Esophagus squamous epithelium (tissue), 5 donors: ENCODE measurements at places on chromosomes 7 and 10.

DNA sequence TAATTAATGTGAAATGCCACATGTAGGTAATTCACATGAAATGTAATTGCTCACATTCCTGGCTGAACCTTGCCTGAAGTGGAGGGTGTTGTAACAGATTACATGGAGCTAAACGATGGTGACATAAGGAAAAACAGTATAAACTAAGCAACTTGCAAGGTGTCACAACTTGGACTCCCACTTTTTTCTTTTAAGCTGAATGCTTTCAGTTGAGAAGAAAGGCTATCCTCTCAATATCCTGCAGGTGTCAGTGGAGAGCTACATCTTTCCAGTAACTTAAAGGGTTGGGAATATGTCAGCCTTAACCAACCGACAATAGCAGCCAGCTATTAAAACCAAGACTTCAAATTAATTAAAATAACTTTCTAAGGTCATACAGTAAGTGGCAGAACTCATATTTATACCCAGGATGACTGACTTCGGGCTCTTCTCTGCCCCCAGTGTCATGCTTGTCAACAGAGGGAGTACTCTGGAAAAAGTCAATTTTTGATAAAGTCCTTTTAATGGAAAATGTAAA lies 33.7 kb downstream of the NRBF2 start:
- DNase-seq = no peak

DNA sequence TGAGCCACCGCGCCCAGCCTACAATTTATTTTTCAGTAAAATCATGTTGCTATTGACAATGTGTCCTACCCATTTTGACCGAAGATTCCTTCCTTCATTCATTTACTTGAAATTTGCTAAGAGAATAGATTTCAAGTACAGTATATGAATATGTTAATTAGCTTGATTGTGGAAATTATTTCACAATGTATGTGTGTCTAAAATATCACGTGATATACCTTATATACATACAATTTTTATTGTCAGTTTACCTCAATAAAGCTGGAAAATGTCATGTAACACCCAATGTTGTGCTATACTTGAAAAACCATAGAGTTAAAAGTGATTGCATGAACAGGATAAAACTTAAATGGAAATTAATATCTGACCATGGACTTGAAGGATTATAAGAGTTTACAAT lies 521.7 kb upstream of the ANKRD30A start:
- DNase-seq = no peak

DNA sequence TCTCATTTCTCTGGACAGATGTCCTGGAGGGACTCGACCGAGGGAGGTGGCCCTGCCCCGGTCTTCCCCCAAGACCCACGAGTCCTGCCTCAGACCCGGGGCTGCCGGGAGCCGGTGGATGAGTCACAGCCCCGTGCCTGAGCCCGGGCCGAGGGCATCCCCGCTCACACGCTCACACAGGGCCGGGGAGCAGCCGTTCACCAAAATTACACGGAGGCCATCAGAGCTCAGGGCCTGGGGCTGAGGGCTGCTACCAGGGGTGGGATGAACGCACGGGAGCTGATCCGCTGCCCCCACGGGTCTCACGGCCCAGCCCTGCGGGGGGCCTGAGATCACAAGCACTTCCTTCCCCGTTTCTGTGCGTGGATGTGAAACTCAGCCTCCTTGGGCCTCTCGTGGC lies 17.5 kb downstream of the FAM20C start:
- no peak for DNase-seq

- no peak for DNase-seq
These were observed 308.1 kb upstream of the PFKP start for GRCh38 chr10:2759233-2759632.

DNA sequence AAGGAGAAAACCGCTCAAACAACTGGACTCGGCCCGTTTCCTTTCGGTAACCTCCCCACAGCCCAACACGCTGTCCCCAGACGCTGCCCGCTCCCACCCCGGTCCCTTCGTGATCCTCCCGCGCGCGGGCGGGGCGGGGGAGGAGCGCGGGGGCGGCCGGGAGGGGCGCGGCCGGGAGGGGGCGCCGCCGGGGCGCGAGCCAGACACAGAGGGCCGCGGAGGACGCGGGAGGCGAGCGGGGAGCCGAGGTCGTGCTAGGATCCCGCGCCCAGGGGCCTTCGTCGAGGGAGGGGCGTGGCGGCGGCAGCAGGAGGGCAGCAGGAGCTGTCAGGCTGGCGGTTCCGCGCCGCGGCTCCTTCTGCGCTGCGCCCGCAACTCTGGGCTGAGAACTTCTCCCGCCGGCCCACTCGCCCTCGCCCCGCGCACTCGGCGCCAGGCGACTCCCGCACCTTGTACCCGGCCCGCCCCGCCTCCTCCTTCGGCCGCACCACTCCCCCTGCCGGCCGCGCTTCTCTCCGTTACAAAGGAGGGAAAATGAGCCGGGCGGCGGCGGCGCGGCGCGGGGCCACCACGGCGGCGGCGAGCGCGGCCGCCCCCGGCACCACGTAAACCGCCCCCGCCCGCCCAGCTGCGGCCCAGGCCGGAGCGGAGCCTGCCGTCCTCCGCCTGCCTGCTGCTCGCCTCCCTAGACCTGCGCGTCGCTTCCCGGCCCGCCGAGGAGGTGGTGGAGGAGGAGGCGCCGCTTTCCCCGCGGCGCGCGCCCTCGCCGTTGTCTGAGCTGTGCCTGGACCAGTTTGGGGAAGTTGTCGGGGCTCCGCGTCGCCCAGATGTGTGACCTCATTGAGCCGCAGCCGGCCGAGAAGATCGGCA lies at the start of gene CDK14:
Gene CDK14, plus strand, starts transcription at position 521 of the 870 bp plus-strand sequence. Its CDS starts 307 bp downstream, at position 828.
- DNase-seq = no peak

- DNase-seq = no peak
These were observed 97.8 kb downstream of the ABCC2 start for GRCh38 chr10:99880080-99880835.

DNA sequence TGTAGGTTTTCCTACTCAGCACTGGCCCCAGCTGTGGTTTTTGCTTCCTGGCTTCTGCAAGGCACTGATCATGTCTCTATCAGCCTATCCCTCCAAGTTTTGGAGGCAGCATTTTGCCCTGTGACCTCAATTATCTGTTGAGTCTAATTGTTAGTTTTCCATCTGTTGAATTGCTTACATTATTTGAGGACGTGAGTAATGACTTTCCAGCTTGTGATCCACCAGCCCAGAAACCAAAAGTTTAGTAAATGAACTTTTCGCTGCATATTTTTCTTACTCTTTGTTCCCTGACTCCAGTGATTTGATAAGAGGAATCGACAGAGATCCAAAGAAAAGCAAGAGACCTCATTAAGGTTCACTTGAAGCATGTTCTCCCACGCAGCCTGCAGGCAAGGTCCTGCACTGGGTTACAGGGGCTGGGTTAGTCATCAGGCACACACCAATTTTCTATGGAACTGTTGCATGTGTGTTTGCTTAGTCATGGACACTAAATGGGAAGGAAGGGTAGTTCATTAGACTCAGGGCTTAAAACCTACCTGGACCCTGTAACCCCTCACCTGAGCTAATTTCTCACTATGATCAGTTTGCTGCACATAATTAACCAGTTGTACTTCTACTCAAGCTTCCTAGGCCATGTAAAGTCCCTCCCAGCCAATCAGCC lies 57.2 kb downstream of the AKR1E2 start:
- DNase-seq = no peak

DNA sequence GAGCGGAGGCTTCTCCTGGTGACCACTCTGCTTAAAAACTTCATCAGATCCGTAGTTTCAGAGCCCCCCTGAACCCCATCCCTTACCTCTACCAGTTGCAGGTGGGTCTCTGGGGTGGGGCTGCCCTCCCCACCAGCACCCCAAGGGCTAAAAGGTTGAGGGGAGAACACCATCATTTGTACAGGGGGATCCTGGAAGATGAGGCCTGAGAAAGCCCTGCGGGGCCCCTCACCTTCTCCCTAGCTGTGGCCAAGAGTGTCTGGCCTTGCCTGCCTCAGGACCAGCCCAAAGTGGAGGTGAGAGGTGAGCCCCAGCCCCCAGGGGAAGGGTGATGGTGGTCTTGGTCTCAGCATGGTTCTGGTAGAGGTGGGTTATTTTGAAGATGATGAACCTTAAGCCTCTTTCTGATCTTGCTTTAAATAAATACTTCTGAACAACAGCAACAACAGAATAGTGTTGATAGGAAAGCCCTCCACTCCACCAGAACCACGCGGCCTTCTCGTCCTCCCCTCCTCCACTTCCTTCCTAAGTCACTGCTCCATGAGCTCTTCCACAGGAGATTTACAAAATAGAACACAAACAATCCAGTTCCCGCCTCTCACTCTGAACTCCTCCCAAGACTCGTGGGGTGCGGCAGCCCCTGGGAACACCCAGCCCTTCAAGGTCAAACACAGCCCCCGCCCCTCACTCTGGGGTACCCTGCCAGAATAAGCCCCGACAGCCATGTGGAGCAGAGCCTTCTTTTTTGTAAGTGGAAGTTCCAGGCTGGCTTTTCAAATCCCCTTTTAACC lies 169.1 kb downstream of the EGFR start:
- no peak for DNase-seq

DNA sequence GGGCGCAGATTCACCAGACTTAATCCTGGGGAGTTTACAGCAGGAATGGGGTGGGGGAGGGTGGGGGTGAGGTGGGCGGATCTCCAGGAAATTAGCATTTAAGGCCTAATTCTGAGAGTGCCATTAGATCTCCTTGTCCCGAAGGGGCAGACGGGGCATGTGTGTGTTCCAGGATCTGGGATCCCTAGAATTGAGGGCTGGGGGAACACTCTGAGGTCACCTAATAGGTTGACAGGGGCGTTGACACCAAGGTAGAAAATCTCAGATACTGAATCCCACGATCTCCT lies 9.4 kb upstream of the EPHB4 start:
- no peak for DNase-seq

- no peak for DNase-seq
These were observed 15.5 kb upstream of the PTPRN2 start for GRCh38 chr7:158602905-158603772.
